ENCODE measurements at places on chromosomes 6 and 20.

DNA sequence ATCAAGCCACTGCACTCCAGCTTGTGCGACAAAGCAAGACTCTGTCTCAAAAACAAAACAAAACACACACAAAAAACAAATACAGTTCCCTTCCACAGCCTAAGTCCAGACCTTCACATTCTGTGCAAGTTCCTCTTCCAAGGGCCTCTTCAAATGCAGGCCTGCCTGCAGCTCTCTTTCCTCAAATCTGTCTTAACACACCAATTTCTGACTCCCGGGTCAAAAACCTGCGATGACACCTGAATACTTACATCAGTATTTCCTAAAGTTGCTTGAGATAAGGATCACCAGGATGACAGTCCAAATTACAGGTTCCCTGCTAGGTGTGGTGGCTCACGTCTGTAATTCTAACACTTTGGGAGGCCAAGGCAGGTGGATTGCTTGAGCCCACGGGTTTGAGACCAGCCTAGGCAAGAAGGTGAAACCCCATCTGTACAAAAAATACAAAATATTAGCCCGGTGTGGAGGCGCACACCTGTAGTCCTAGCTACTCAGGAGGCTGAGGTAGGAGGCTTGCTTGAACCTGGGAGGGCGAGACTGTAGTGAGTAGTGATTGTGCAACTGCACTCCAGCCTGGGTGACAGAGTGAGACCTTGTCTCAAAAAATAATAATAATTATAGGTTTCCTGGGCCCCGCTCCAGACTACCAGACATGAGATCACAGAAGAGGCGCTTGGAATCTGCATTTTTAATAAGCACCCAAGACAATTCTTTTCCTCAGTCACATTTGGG is 8.8 kb upstream of the PARD6B start:
- no peak for DNase-seq

GRCh38 chr6:166473886-166474571 is 91.3 kb upstream of the MPC1 start:
- DNase-seq: no peak

DNA sequence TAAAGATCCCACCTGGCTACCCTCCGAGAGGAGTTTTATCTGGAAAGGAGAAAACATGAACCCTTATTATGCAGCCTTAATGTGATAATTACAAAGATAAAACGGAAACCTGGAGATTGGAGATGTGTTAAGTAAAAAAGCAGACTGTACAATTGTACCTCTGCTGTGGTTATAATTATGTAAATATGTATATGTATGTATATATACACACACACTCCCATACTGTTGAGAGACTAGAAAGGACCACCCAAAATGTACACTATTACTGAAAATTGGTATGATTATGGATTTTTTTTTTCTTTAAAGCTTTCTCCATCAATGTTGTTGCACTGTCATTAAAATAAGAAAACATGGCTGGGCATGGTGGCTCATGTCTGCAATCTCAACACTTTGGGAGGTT is 72.1 kb upstream of the BCLAF1 start:
- DNase-seq: no peak

DNA sequence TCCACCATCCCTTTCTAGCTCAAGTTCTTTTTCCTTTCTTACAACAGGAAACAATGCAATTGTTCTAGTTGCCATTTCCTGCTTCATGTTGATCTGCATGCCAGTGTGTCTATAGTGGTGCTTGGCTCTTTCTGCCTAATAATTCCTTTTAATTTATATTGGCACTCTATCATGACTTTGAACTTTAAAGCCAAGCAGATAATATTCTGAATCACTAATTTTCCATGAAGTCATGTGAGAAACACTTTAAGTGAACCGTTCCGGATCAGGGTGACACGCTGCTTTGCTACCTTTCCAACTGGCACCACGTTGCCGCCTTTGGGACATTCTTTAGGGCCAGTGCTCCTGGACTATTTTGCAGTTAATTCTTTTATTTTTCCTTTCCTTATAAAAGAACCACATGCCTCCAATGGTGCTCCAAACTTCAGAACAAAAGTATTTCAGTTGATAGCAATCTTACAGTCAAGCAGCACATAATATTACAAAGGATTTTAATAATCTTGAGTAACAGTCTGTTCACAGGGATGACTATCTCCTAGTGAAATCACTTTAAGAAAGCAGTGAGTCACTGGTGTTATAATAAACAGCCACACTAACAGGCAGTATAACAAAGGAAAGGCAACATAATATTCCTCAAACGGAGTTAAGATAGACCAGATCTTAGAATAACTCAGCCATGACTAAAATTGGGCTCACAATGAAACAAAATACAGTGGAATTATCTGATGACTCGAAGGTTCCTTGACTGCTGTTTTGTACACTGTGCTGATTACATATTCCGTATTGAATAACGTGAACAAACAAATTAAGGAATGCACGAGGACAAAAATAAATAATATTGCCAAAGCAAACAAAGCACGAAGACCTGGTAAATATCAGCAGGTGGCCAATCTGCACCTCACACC is 19.0 kb upstream of the BLOC1S5 start:
- DNase-seq: no peak

DNA sequence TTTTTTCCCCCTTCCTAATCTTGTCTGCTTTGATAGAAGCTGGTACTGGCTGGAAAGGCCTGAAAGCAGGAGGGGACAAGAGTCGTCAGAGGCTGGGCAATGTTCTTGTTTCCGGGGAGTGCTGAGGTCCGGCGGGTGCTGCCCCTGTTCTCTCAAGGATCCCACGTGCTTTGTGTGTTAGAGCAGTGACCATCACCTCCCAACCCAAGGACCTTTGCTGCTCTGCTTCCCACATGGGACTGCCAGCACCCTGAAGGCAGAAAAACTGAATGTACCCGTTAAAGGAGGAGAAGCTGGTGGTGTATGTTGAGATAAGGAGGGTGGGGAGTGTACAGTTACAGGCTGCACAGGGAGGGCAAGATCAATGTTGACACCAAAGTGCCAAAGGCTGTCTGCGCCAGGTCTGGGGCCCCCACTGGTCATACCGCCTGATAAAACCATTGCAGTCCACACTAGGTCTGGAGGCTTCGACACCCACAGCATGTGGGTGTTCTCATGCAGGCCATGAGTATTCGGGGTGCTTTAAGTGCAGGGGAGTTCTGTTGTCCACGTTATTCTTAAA is 15.0 kb downstream of the C20orf173 start:
- DNase-seq: no peak

- DNase-seq: no peak
Observed at GRCh38 chr6:44966449-44967092, 361.6 kb upstream of the RUNX2 start.

DNA sequence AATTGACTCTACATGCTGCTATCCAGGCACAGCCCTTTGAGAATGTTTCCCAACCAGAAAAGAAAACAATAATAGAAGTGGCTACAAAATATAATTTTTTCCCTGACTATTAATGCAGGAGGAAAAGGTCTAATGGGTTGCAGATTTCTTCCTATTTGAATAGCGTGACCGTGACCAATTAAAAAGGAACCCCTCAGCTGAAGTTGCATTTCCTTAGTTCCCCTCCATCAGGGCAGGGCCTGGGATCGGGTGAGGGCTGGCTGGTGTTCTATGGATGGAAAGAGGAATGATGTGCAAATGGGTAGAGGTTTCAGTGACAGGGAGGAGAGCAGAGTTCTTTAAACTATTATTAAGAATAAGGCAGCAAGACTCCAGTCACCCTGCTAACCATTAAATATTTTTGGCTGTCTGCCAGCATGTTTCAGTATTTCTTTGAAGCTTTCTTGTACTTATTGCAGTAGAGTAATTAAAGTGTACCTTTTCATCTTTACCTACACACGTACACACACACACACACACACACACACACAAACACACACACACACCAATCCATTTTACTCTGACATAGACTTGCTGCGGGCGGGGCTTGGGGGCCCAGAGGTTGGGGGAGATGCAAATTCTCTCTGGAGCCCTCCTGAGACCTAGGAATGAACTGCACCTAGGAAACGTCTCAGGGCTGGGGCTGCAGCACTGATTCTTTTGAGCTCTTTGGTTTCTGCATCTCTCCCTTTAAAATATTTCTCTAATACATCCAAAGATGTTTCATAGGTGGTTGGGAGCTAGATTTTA is 154.8 kb upstream of the SLC35B3 start:
- DNase-seq: no peak

DNA sequence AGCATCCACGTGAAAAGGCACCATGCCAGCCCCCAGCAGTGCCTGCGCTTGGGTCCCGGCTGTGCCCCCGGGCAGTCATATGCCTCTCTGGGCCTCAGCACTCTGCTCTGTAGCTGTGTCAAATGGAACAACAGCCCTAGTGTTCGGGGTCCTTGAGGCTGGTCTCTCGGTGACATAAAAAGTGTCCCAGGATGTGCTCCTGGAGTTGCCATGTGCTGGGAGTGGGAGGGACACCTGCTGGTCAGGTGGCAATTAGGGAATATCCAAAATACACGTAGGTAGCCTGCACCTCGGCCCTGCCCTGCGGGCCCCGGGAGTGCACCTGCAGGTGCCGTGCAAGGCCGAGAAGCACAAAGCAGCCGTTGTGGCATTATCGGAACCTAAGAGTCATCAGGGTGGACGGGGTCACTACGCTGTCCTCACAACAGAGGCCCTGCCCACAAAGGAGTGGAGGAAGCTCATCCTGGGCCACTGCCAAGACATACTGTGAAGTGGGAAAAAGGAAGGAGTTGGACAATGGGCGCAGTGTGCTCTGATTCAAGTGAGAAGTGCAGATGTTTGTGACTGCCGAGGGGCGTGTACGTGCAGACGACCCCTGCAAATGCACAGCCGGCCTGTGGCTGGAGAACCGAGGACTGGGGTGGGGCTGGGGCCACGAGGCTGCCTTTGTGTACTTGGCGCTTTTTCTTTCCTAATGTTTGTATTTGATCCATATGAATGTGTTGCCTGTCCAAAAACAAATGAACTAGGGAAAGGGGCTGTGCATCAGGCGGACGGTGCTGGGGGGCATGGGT is 24.6 kb downstream of the SLCO4A1 start:
- no peak for DNase-seq

DNA sequence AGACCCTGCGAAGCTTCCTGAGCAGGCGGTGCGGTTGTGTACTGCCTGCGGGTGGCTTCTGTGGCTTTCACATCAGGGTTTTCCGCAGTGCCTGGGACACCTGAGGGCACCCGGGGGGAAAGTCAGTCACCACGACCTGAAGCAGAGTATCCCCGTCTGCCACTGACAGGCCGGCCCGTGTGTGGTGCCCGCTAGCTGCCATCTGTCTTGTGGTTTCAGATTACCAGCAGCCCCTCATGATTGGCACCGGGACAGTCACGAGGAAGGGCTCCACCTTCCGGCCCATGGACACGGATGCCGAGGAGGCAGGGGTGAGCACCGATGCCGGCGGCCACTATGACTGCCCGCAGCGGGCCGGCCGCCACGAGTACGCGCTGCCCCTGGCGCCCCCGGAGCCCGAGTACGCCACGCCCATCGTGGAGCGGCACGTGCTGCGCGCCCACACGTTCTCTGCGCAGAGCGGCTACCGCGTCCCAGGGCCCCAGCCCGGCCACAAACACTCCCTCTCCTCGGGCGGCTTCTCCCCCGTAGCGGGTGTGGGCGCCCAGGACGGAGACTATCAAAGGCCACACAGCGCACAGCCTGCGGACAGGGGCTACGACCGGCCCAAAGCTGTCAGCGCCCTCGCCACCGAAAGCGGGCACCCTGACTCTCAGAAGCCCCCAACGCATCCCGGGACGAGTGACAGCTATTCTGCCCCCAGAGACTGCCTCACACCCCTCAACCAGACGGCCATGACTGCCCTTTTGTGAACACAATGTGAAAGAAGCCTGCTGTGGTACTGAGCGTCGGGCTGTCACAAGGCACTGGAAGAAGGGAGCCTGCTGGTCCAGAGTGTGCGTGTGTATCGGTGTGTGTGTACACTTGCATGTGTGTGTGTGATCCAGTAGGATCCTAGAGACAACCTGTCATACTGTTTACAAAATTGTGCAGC is 54.4 kb downstream of the GOPC start:
- DNase-seq: peak; percentile 49

- DNase-seq: no peak
Observed at GRCh38 chr20:62987114-62987513, 19.6 kb downstream of the BHLHE23 start.

DNA sequence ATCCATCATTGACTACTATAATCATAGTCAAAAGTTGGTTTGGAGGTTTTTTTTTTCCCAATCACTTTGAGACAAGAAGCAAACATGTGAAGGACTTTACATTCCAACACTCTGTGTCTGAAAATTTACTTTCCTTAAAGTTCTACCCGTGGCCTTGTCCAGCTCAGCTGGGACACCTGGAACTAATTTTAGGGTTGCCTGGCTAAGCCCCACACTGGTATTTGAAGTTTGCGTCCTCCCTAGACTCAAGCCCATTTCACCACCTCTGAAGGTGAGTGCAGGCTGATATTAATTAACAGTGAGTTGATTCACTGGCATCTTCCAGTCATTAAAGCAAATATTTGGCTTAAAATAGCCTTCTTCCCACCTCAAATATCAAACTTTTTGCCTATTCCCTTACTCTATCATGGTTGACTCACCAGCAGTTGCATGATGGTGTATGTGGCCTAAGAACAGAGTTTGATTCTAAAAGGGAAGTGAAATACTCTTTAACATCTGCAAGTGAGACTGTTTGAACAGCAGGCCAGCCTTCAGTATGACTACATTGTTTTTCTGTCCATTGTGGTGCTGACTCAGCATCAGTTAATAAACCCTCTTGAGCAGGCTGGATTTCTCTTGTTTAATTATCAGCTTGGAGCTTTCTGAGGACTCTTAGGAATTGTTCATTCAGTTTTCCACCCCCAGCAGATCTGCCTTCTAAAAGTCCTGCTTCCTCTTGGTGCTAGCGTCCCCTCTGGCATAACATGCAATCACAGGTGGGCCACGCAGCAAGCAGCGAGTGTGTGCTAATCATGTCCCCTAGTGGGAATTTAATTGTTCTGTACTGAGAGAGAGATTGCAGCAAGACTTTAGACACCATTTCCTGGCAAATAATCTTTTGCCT is 1.8 kb upstream of the PRDM1 start:
- no peak for DNase-seq

DNA sequence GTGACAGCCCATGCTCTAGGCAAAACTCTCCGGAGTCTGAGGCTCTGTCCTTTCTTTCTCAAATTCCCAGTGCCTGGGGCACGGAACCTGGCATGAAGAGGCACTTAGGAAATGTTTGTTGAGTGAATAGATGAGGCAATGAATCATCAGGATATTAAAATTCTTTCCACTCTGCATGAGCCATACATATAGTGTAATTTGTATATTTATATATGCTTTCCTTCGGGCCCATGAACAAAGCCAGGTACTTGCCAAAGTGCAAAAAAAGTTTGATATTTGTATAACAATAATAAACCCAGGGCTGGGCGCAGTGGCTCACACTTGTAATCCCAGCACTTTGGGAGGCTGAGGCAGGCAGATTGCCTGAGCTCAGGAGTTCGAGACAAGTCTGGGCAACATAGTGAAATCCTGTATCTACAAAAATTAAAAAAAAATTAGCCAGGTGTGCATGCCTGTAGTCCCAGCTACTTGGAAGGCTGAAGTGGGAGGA is 212.3 kb upstream of the ZNF217 start:
- DNase-seq: no peak
